ENCODE measurements at places on chromosomes 2 and 18.

GRCh38 chr2:101500180-101500579 lies 25.3 kb upstream of the RFX8 start:
- no peak for DNase-seq

DNA sequence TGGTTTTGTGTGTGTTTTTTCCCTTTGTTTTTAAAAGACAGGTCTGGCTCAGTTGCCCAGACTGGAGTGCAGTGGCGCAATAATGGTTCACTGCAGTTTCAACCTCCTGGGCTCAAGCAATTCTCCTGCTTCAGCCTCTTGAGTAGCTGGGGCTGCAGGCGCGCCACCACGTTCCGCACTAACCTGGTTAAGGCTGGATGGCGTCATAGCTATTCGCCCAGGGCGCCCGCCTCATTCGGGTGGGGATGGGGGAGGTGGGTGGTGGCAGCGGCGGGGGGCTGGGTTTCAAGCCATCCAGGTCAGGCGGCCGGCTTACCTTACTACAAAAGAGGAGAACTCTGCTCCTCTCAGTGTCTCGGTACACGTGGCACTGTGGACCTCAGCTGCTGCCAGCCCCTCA lies 42.8 kb downstream of the EEF1B2 start:
- DNase-seq = no peak

DNA sequence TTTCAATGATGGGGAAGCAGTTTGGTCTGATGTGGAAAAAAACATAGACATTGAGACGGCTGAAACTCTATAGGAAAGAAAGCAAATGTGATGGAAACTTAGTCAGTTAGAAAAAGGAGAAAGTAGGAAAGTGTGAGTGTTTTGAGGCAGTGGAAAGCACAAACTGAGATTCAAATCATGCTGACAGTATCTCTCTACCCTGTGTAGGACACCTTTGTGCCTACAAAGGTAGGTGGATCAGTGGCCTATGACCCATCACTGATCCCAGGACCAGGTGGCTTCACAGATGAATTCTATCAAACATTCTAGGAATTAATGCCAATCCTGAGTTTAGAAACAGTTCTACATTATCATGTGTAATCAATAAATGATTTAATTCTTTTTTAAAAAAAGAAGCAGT lies 57.1 kb downstream of the CD226 start:
- DNase-seq = no peak

DNA sequence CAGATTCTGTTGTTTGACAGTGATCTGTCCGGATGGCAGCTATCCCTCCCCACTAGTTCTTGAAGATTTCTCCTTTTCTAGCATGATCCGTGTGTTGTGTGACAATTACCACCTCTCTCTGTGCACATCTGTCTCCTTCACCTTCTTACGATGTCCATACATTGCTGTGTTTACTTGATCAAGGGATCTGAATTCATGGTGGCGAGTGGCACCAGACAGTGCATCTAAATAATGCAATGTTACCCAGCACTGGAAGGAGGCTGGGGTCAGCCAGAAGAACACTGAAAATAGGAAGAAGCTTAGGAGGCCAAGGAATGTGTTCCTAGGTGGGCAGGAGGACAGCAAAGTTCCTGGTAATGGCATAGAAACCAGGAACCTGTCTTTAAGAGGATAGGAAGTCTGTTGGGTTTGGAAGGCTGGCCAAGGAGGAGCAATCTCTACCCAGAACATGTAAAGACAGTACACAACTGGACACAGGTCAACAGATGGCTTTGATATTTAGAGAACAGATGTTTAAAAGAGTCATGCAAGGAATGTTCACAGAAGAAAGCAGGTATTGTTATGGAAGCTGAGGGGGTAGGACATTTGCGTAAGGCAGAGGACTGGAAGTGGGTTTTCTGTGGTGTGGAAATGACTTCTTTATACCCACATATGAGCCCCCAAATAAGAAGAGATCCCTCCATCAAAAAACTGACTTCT lies 126.4 kb downstream of the HRH4 start:
- DNase-seq = no peak

DNA sequence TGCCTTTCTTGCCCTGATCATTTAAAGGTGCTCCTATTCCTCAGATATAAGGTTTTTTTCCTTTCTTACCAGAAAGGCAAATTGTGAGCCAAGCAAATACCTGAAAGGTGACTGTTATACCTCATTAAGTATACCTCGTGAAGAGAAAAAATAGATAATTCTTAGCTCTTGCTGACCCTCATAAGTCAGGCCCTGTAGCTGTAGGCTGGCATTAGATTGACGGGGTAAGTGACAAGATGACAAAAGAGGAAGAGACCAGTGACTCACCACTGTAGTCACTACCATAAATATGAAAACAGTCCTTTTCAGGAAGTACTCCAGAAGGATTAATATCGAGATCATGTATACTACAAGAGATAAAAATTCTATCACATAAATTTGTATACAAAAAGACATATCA lies 104.6 kb downstream of the PTPN4 start:
- DNase-seq = no peak

DNA sequence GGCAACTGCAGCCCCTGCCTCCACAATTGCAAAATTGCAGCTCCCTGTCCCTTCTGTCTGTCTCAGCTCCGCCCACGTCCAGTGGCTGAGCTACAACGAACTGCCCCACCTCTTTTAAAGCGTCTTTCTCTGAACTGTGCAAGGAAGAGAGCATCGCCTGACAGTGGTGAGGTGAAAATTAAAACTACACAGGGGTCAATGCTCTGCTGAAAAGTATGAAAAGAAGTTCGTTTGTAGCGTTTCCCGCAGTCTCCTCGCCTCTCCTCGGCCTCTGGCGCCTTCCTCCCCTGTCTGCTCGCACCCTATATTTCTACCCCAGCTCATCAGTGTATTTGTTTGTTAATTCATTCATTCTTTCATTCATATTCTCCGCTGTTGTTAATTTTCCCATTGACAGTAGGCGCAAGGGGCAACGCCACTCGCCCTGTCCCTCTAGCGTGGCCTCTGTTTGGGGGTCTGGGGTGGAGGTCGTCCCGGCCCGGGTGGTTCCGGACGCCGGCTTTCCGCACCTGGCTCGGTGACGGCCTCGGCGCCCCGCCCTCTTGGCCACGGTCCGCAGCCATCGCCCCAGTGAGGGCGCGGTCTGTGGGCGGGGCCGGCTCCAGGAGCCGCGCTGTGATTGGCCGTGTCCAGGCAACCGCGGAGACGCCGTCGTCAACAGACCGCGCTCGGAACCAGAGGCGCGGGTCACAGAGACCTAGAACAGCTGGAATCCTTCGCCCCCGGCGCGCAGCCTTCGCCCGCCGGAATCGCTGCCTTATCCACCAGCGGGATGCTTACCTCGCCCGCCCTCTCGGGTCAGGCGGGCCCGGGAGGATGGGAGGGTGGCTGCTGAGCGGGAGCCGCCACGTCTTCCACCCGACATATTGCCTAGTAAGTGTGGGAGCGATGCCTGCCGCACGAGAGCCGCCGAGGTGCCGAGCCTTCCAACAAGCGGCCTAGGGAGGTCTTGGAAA lies at the start of gene VWA3B:
VWA3B (plus strand) TSS at position 677 of the 956 bp plus-strand sequence. CDS start 5,926 bp downstream, outside the sequence.
- DNase-seq = no peak
